Kidney (tissue), 22 donors: ENCODE measurements at places on chromosomes 7 and 10. TPM values are rescaled to one million over a fixed set of nuclear protein-coding genes. Genes with fewer than 3 reads are reported as not detected.

- H3K4me3 ChIP-seq: no peak overlapping the region
- no peaks in the 10 kb centered on the region for H3K4me1 ChIP-seq
- peaks cover 12% of the 10 kb centered on the region for H3K36me3 ChIP-seq
- no peak overlapping the region for H3K27ac ChIP-seq
Measured at GRCh38 chr7:158777793-158778192, 51.5 kb downstream of the ESYT2 start.

DNA sequence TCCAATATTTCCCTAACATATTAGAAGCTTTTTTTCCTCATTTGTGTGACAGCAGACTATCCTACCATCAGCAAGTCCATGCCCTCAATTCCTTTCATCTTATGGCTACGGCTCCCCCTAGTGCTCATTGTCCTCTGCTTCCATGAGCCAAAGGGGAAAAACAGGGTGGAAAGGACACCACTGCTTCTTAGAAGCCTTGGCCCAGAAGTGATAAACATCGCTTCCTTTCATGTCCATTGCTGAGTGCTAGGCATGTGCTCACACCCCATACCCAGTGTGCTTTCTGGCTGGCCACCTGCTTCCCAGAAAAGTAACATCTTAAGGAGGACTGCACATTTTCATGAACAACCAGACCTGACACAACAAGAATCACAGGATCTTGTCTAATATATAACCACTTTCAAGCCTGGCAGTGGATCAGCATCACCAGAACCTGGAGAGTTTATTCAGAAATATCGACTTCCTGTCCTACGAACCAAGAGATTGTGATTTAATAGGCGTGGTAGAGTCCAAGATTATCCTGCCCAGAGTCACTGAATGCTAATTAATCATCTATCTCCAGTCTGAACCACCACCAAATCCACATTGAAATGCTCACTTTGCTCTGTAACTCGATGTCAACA is 650.5 kb upstream of the SORCS1 start:
- H3K36me3 ChIP-seq: no peaks in the 10 kb centered on the region
- H3K27ac ChIP-seq: no peak overlapping the region

The MAP3K8 gene
- 41.6 TPM for total RNA-seq

The INHBA gene
- total RNA-seq: 5.9 TPM

- no peak overlapping the region for H3K4me3 ChIP-seq
- H3K27me3 ChIP-seq: no peaks in the 10 kb centered on the region
- H3K4me1 ChIP-seq: no peaks in the 10 kb centered on the region
Measured at GRCh38 chr7:116290740-116291139, 80.4 kb downstream of the TES start.

DNA sequence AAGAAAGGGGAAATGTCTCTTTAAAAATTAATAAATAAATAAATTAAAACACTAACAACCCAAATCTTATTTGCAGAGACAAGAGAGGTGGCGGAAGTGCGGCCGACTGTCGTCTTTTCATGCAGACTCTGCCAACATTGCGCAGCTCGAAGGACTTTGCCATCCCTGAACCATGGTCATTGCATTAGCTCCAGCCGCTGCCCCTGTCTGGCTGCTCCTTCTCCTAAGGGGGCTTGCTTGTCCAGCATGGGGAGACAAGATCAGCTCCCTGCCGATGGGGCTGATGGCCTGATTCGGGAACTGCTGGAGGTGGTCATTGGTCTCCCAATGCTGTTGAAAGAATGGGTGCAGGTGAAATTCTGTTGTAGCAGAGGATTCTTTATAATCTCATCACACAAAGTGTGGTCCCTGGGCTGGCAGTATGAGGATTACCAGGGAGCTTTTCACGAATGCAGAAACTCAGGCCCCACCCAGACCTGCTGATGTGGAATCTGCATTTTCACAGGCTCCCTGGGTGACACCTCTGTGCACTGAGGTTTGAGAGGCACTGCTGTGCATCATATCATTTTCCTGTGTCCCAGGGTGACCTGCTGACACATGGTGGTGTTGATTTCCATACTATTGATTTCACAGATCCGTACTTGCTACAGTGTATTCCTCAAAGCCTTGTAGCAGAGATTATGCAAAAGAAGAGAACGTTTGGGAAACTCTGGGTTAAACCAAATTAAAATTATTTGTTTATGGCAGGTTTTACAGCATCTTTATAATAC is 172.4 kb upstream of the ZMIZ1 start:
- no peak for DNase-seq
- H3K36me3 ChIP-seq: no peaks in the 10 kb centered on the region
- no peaks in the 10 kb centered on the region for H3K27me3 ChIP-seq
- H3K4me1 ChIP-seq: no peaks in the 10 kb centered on the region

GRCh38 chr10:129331839-129332220 is 135.2 kb upstream of the MGMT start:
- H3K27ac ChIP-seq: no peak overlapping the region
- H3K4me1 ChIP-seq: no peaks in the 10 kb centered on the region
- DNase-seq: no peak
- H3K27me3 ChIP-seq: peaks cover 14% of the 10 kb centered on the region
- H3K4me3 ChIP-seq: no peak overlapping the region
- no peaks in the 10 kb centered on the region for H3K36me3 ChIP-seq

DNA sequence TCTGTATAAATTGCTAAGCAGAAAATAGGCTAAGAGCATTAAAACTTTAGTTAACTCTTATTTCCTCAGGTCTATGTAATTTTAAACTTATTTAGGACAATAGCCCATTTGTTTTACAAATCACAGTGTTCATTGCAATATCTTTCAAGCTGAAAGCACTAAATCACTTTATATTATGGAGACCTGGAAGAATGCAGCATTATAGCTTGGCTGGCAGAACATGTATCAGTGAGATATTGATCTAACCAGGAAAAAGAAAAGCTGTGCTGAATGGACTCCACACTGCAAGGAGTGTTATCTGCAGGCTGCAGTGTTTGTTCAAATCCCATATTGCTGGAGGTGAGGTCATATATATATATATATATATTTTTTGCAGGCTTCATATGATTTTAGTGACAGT is 517.5 kb downstream of the NRG3 start:
- H3K4me3 ChIP-seq: no peak overlapping the region
- H3K36me3 ChIP-seq: no peaks in the 10 kb centered on the region
- H3K27ac ChIP-seq: no peak overlapping the region
- H3K27me3 ChIP-seq: no peaks in the 10 kb centered on the region

The PDAP1 gene
- total RNA-seq: 84.7 TPM

The GRB10 gene
- total RNA-seq: 57.8 TPM

DNA sequence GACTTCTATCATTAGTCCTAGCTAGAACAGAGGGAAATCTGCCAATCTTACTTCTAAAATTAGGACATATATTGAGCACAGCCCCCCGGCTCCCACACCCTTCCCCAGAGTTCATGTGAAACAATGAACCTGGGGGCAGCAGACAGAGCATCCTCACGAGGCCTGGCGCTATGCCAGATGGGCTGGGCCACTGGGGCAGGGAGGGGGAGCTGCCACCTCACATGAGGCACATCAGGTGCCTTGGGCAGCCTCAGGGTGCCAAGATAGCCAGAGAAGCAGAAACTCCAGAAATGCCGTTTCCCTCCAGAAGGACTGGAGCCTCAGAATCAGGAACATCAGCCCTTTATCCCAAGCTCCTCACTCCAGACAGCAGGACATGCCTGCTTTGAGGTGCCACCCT is 92.8 kb upstream of the LANCL2 start:
- no peaks in the 10 kb centered on the region for H3K27me3 ChIP-seq
- no peak for DNase-seq
- H3K27ac ChIP-seq: no peak overlapping the region
- H3K4me1 ChIP-seq: no peaks in the 10 kb centered on the region
- H3K4me3 ChIP-seq: no peak overlapping the region
- no peaks in the 10 kb centered on the region for H3K36me3 ChIP-seq

The MAPK8 gene
- total RNA-seq: 36.7 TPM

The IL6 gene
- 1.6 TPM for total RNA-seq

The TMEM196 gene
- total RNA-seq: 0.06 TPM

GRCh38 chr7:128030654-128031611 is at the start of gene LRRC4:
TSS of gene LRRC4 (minus strand) at chr7:128031437. CDS start at chr7:128030640, 797 bp downstream.
- no peak within 1 kb of the TSS for H3K27ac ChIP-seq
- peaks cover 7% of the 10 kb centered on the region for H3K4me1 ChIP-seq
- peak; percentile 78 for DNase-seq
- no peaks in the 10 kb centered on the region for H3K36me3 ChIP-seq
- peaks cover 10% of the 10 kb centered on the region for H3K27me3 ChIP-seq

The ZNF467 gene
- 24.5 TPM for total RNA-seq

DNA sequence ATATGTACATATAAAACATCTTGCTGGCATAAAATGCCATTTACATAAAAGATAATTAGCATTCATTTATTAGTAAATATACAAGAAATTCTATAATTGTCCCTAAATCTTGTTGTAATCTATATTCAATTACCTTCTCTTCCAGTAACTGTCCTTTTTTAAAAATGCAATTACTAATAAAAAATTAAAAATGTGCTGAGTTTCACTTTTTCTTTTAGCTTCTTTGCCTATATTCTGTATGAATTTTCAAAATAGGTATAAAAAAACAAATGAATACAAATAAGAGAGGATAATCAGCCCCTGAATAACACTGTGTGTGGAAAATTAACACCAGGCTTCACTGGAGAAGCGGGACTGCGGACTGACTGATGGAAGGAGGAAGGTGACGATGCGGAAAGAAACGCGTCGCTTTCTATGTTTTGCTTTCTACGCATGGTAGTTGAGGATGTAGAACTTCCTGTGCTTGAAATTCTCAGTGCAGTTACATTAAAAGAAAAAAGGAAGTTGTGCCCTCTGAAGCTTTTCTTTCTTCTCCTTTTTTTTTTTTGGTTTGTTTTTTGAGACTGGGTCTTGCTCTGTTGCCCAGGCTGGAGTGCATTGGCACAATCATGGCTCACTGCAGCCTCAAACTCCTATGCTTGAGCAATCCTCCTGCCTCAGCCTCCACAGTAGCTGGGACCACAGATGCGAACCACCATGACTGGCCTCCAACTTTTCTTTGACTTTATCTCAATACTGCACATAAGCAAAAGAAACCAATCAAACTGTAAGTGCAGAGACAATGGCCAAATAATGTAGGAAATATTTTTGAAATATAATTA is 7.4 kb upstream of the ZMYND11 start:
- no peaks in the 10 kb centered on the region for H3K27me3 ChIP-seq
- DNase-seq: no peak
- H3K4me3 ChIP-seq: no peak overlapping the region
- no peak overlapping the region for H3K27ac ChIP-seq
- no peaks in the 10 kb centered on the region for H3K36me3 ChIP-seq

- no peak overlapping the region for H3K27ac ChIP-seq
- H3K27me3 ChIP-seq: no peaks in the 10 kb centered on the region
- no peak overlapping the region for H3K4me3 ChIP-seq
- H3K4me1 ChIP-seq: peaks cover 16% of the 10 kb centered on the region
- no peak for DNase-seq
Measured at GRCh38 chr10:5947471-5948207, 29.7 kb downstream of the IL15RA start.

DNA sequence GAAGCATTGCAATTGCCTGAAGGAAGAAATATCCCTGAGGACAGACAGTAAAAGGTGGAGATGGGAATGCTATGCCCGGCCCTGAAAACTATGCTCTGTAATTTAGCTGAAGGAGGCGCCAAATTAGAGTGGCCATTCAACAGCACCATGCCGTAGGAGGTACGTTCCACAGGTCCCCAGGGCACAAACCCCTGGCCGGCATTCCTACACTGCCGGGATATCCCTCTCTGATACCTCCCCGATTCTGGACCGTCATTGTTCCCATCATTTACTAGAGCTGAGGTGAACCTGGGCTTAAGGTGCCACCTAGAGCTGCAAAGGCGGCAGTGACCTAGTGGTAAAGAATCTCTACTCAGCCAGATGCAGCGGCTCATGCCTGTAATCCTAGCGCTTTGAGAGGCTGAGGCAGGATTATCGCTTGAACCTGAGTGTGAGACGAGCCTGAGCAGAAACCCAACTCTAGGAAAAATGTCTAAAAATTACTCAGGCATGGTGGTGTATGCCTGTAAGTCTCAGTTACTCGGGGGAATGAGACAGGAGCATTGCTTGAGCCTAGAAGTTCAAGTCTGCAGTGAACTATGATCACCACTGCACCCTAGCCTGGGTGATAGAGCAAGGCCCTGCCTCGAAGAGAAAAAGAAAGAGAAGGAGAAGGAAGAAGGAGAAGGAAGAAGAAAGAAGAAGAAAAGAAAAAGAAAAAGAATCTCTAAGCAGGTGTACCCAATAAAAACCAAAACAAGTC is 53.0 kb upstream of the TNKS2 start:
- H3K4me3 ChIP-seq: peak overlapping the region; percentile 32
- H3K4me1 ChIP-seq: no peaks in the 10 kb centered on the region
- H3K36me3 ChIP-seq: no peaks in the 10 kb centered on the region
- DNase-seq: peak; percentile 26

- peaks cover 6% of the 10 kb centered on the region for H3K4me1 ChIP-seq
- no peaks in the 10 kb centered on the region for H3K36me3 ChIP-seq
- H3K4me3 ChIP-seq: peak overlapping the region; percentile 52
- peak overlapping the region; percentile 64 for H3K27ac ChIP-seq
- no peaks in the 10 kb centered on the region for H3K27me3 ChIP-seq
Measured at GRCh38 chr10:58755340-58755610, 242.6 kb downstream of the BICC1 start.

GRCh38 chr7:41328131-41328530 is 374.8 kb downstream of the INHBA start:
- no peak for DNase-seq
- H3K27ac ChIP-seq: no peak overlapping the region
- no peaks in the 10 kb centered on the region for H3K27me3 ChIP-seq

DNA sequence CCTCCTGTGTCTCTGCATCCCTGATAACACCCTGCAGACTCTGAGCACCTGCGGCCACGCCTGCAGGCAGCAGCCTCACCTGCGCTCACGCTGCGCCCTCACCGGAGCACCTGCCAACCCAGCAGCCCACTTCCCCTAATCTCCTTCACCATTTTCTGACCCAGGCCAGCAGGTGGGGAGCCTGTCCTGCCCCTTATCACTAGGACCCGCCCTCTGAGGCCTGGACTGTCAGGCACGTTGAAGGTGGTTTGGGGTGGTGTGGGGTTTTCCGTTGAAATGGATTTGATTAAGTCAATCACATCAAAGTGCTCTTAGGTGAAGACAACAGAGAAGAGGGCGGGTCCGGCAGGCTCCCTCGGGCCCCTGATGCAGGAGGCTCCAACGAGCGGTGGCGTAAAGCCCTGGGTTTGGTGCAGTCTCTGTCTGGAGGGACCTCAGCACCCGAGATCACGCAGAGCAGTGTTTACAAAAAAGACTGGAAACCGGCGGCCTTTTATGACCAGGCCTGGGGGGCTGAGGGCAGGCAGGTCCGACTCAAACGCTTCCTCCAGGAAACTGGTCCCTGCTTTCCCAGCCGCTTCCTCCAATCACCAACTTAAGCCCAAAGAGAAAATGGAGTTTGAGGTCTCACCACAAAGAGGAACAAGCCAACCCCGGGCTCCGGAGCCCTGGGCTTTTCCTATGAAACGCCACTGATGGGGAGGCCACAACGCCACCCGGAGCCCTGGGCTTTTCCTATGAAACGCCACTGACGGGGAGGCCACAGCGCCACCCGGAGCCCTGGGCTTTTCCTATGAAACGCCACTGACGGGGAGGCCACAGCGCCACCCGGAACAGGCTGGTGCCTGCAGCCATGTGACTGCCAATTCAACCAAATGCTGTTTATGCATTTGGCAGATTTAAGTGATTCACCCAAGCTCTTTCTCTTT is 45.5 kb downstream of the DPYSL4 start:
- no peaks in the 10 kb centered on the region for H3K4me1 ChIP-seq
- DNase-seq: no peak
- no peak overlapping the region for H3K4me3 ChIP-seq
- no peaks in the 10 kb centered on the region for H3K27me3 ChIP-seq
- H3K36me3 ChIP-seq: no peaks in the 10 kb centered on the region

The TYW1B gene
- total RNA-seq: 2.9 TPM
